Activated CD4-positive, alpha-beta T cell treated with anti-CD3 and anti-CD28 coated beads for 1 hour (primary cell): ENCODE measurements at places on chromosomes 2 and 18.

GRCh38 chr2:119301413-119301812 lies 65.2 kb downstream of the C2orf76 start:
- DNase-seq, result no peak

DNA sequence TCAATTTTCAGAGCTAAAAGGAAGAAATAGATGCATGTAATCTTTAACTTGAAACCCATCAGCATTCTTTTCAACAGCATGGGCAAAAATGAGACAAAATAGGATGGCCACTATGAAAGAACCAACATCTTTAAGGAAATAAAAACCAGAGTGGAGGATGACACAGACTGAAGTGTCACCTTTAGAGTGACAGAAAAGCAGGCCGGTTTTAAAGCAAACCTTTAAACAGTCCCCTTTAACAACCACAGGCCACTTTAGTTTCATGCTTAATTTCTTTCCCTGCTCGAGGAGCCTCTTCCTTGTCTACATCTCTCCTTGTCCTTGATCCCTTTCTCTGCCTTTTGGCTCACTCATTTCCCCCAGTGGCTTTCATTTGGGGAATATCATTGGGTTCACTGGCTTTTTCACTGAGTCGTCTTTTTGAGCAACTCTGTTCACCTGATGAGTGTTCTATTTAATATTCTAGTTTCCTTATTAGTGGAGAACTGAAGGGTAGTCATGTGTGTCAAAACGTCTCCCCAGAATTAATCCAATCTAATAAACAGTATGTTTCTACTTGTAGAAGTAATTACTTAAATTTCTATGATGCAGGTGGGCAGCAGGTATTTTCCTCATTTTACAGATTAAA lies 72.5 kb downstream of the DOCK10 start:
- no peak for DNase-seq

DNA sequence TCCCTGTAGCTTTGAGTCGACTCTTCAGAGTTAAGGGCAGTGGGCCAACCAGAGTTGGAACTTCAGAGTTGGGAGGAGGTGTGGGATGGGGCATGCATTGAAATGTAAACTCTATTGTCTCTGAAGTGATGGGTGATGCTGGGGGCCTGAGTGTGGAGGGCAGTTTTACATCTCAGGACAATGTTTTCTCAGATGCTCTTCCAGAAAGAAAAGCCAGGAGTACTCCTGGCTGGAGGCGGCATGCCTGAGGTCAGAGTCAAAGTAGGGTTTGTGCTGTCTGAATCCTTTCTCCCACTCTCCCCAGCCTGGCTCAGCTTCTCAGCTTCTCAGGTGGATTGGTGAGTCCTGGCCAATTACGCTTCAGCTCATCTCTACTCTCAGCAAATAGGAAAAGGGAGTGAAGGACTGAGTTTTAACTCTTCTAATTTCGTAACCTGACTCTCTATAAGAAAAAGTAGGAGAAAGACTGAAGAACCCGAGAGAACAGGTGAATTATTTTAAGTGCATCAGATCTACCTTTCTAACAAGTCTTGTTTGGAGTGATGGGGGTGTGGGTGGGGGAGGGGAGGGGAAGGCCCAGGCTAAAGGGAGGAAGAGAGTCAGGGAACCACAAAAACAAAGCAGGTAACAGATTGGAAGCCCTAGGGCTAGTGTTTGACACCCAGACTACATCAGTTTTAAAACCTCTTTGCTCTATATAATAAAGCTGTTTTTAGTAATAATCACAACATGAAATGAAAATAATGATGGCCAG lies 107.5 kb upstream of the PELI1 start:
- no peak for DNase-seq

GRCh38 chr2:142865924-142866323 lies 11.5 kb upstream of the KYNU start:
- DNase-seq, result no peak

- DNase-seq, result no peak
Measured at GRCh38 chr2:206241736-206242135, 32.7 kb upstream of the ZDBF2 start.

GRCh38 chr2:161237392-161238264 lies 70.6 kb upstream of the PSMD14 start:
- DNase-seq, result peak; percentile 32

- DNase-seq, result no peak
Measured at GRCh38 chr18:56199580-56200330, 438.6 kb downstream of the TXNL1 start.

DNA sequence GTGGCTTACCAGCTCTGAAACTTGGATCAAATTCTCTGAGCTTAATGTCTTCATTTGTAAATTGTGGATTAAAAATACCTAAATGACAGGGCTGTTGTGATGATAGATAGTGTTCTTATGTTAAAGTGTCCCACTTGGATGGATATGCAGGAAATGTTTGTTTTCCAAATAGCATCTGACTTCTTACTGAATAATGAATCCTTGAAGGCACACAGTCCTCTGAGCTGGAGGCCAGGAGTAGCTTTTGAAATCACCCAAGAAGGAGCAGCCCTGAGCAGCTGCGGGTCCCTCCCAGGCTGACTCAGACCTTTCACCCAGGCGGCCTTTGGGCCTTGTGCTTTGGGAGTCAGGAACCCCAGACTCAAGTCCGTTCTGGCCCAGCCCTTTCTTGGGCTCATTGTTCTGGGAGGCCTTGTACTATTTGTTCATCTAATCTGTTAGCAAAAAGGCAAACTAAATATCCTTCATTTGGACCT lies 173.0 kb upstream of the GATA6 start:
- DNase-seq, result no peak

GRCh38 chr18:43312891-43313290 lies 35.6 kb upstream of the SYT4 start:
- no peak for DNase-seq

DNA sequence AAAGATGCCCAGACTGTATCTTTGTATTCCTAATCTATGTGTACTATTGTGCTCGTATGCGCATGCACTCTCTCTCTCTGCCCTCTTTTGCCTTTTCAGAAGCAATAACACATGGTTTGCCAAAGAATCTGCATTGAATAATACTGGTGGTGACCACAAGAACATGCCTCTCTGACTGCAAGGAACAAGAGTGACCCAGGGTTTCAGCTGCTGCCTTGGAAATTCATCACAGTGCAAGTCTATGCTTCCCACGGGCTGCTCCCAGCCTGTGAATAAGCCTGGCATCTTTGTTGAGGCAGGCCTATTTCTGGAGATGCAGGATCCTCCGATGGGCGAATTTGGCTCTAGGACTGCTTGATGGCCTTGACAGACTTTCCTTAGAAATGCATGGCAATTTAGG lies 689.4 kb upstream of the FANCL start:
- no peak for DNase-seq

GRCh38 chr2:174607989-174608865 lies 10.6 kb upstream of the WIPF1 start:
- DNase-seq, result no peak
